ENCODE measurements at places on chromosomes 16 and 17. TPM values are rescaled to one million over a fixed set of nuclear protein-coding genes. Genes with fewer than 3 reads are reported as not detected.
A peak's percentile ranks its signal among the peaks of the same experiment; 100 is the strongest.

DNA sequence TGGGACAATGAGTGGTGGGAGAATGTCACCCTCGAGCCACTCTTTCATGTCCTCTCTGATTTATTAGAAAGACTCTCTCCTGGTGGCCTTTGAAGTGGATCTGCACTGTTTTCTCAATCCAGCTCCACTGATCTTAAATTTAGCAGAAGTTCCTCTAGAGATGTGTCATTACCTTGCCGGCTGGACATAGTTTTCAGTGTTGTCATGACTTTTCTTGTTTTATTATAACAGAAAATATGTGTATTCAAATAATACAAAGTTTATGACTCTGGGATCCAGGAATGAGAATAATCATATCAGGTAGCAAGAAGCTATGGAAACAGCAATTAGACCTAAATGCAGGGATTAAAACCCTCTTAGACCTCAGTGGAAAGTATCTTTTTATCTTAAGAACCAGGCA is 247.5 kb upstream of the ELAC2 start:
- DNase-seq: no peak

DNA sequence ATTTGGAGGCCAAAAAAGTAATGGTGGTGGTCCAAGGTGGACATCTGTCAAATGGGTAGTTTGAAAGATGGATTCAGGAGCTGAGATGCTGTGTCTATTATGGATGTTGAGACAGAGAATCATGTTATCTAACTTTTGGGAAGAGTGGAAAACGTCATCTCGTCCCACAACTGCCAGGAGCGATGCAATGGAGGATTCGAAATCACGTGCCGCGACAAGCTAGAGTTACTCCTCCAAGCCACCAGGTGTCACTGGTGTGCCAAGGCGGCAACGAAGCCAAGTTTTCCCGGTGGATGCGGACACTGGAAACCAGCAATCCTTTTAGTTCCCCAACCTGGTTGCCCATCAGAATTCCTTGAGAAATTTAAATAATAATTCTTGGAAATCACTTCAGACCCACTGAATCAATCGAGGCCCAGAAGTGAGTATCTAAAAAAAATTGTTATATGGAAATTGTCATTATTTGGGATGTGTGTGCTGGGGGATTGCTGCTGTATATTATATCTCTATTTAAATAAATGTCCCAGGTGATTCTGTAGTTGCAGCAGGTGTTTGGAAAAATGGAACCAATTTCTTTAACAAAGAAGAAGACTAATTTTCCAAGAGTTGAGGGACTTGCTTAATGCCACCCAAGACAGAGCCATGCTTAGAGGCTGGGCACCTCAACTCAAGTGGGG is 206.1 kb downstream of the HAPSTR1 start:
- peak; percentile 19 for DNase-seq

- DNase-seq: no peak
Measured at GRCh38 chr16:89847940-89848297, 19.6 kb downstream of the SPIRE2 start.

- DNase-seq: no peak
Measured at GRCh38 chr17:79819085-79819484, 20.2 kb downstream of the CBX4 start.

DNA sequence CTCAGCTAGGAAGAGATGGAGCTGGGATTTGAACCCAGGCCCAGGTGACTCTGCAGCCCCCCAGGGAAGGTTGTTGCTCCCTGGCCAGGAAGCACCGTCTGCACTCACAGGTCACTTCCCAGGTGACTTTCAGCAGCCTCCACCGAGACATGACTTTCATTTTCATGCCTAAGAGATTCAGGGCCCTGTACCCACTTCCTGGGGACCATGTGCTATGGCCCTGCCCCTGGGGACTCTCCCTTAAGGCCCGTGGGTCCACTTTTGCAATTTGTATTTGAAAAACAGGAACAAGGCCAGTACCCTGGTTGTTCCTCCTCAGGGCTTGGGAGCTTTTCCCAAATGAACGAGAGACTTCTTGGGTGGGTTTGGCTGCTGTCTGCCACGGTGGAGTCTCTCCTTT is 191.0 kb downstream of the IRF8 start:
- DNase-seq: no peak

GRCh38 chr16:56328276-56329022 is 96.9 kb downstream of the AMFR start:
- no peak for DNase-seq

DNA sequence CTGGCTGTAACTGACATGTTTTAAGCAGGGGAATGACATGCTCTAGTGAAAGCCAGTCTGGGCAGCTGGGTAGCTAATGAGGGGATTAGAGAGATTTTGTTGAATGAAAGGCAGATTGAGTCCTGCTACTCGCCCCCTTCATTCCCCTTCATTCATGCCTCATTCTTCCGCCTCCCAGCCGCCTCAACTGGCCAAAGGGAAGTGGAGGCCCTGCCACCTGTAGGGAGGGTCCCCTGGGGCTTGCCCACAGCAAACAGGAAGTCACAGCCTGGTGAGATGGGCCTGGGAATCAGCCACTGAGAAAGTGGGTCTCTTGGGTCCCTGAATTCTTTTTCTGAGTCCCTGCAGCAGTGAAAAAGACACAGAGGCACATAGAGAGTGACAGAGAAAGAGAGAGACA is 1.1 kb upstream of the CD19 start:
- DNase-seq: no peak

GTF3C1 gene
- total RNA-seq: 50.7 TPM
